ENCODE measurements at places on chromosomes 7 and 10.

- DNase-seq = no peak
Observed at GRCh38 chr10:58178811-58179210, 88.9 kb downstream of the IPMK start.

GRCh38 chr7:121313220-121313792 is 15.5 kb upstream of the WNT16 start:
- no peak for DNase-seq

GRCh38 chr7:17588730-17589129 is 290.3 kb downstream of the AHR start:
- no peak for DNase-seq

- DNase-seq = no peak
Observed at GRCh38 chr10:92655426-92655825, 34.3 kb upstream of the HHEX start.

GRCh38 chr10:31528831-31529230 is 209.8 kb downstream of the ZEB1 start:
- DNase-seq = no peak

DNA sequence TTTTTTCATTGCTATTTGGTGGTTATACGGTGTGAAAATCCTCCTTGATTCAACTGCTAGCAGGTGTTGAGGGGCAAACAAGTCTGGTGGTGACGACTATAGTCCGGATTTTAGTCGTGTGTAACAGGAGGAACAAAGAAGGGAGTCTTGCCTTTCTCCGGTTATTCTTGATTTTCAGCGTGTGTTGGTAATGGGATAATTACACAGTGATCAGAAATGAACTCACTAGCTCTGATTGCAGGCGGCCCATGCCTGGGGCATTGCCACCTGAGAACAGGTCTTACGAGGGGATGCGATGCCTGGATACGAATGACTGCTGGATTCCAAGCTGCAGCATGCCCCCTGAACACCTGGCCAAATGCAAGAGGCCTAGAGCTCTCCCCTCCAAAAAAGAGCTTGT is 72.8 kb downstream of the CAMK1D start:
- DNase-seq = no peak

GRCh38 chr7:7687800-7688199 is 30.6 kb downstream of the RPA3 start:
- DNase-seq = no peak

DNA sequence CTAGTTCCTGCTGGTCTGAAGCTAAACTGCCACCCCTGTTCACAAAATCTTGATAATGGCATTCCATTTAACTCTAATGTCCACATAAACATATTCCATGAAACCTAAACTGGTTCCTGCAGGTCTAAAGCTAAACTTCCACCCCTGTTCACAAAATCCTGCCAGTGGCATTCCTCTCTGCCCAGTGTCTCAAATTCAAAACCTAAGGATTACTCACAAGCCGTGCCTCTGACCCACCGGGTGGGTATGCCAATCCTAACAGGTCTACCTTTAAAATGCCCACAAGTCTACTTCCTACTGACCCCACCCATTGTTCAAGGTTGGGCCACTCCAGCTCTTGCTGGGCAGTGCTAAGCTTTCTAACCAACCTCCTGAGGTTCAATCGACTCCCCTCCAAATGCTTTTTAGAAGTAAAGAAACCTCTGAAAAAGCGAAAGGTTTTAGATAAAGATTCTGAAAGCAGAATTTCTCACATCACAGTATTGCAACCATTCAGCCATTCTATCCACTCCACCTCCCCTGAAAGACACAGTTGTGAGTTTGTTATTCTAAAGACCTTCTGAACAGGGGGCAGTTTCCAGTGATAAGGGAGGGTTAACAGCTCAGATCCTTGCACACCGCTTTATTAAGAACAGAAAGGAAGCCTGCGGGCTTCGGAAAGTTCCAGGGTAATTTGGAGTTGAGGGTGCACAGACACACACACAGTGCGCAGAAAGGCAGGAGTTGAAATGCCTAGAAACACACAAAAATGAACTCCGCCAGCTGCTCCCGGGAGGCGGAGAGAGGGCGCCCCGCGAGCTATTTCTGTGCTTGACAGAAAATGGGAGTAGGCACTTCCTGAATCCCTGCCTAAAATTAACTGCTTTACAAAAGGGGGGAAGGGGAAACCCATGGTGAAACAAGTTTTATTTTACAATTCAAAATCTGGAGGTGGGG is 87.7 kb downstream of the TNS3 start:
- no peak for DNase-seq

DNA sequence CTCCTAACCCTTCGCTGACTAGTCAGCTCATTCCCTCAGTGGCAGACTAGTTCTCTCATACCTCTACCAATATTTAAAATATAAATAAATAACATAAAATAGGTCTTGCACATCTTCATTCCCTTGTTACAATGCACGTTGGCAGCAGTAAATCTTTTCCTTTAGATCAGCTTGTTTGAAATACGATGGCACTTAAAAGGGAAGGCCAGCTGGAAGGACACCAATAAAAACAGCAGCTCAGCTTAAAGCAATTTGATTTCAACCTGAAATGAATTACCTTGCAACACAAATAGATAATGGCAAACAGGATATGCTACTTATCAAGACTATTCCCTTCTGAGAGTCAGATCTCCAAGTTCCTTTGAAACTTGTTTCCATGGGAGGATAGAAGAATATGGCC is 321.8 kb downstream of the GFRA1 start:
- no peak for DNase-seq

DNA sequence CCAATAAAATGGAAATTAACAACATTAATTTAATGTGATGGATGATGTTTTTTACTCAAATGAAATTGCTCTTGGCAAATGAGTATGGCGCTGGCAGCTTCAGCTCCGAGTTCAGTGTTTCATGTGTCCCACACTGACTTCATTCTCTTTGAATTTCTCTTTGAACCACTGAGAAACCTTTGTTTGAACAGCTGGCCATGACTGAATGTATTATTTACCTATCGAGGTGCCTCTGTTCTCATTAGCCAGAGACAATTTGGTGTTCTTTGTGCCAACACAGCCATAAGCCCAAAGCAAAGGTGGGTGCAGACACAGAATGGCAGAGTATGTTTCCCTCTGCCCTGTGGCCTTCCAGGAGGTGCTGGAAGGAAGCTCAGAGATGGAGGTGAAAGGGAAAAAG is 42.1 kb downstream of the TMEM178B start:
- no peak for DNase-seq

DNA sequence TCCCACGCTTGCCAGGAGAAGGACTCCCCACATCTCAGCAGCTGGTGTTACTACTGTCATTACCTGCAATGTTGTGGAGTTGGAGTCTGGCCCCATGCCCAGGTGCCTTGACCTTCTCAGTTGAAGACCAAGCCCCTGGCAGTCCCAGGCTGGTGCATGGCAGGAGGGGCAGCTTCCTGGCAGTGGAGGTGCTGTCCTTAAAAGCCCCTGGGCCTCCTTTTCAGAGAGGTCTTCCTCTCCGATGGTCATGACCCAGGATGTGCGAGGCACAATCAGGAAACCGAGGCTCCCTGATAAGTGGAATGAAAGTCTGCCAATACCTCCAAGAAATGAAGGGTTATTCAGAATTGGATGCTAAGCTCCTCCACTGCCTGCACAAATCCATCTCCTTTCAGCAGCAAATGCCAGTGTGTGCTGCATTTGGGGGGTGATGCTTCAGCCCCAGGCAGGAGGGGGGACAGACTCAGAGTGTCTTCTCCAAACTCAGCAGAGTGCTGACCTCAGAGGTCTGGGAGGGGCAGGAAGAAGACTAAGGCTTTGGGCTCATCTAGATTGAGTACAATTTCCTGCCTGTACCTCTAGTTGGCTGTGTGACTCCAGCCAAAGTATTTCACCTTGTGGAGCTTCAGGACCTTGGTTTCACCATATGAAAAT is 97.0 kb upstream of the DDC start:
- DNase-seq = no peak

- no peak for DNase-seq
Observed at GRCh38 chr7:158316466-158317031, 271.1 kb downstream of the PTPRN2 start.

DNA sequence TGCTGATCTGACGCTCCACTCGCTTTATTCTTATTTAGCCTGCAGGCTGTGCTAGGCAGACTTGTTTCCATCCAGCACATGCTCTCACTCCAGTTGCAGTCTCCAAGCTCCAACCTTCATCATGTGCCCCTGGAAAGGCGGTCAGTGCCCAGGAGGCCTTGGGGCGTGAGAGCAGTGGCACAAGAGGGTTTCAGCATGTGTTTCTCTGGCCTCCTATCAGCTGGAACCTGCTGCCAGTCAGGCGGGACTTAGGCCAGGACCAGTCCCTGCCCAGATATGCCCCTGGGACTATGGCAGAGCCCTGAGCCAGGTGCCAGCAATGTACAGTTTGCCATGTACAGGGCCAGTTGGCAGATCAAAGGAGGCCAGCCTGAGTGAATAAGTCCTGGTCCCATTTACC is 330.2 kb upstream of the FZD1 start:
- no peak for DNase-seq

DNA sequence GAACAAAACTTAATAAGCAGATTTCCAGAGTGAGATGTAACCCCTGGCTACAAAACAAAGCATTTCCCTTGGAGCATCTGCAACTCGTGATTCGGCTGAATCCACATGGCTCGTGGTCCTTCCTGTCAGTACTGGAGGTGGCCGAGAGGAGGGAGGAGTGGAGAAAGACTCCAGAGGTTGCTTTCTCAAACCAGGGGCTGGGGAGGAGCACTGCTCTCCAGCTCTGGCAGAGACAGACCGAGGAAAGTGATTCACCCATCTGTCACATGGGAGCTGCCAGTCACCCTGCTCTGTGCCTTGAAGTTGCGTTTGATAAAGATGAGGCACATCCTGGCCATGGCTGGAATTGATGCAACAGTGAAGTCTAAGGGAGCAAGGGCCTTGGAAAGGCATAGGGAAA is 72.7 kb downstream of the COL13A1 start:
- DNase-seq = no peak

- no peak for DNase-seq
Observed at GRCh38 chr7:33273356-33273755, 144.0 kb downstream of the BBS9 start.

GRCh38 chr7:42186151-42186550 is 50.9 kb downstream of the GLI3 start:
- no peak for DNase-seq

DNA sequence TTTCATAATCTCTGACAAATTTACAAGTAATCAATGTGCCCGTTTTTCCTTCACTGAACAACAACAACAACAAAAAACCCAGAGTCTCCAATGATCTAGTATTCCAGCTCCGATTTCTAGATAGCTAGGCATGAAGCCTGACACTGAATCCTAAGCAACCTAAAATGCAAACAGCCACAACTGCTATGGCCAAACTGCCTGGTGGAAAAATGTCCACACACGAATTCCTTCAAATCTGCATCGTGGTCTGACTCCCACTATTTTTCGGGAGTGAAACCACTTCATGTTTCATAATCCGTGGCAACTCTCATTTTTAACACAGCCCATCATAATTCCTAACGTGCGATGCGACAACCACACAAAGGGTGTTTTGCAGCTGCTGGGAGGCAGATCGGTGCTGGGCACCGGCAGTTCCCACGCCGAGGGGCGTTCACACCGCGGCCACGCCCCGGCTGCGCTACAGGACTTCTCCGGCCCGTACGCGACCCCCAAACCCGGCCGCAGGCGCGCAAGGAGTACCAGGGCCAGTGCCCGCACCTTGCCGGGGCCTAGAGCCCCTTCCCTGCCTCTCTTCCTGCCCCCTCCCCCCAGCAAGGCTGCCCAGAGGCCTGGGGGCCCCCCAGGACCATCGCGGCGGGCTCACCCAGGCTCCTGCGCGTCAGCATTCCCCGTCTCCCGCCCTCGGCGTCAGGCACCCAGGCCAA is 814 bp downstream of the RUFY2 start:
- no peak for DNase-seq

DNA sequence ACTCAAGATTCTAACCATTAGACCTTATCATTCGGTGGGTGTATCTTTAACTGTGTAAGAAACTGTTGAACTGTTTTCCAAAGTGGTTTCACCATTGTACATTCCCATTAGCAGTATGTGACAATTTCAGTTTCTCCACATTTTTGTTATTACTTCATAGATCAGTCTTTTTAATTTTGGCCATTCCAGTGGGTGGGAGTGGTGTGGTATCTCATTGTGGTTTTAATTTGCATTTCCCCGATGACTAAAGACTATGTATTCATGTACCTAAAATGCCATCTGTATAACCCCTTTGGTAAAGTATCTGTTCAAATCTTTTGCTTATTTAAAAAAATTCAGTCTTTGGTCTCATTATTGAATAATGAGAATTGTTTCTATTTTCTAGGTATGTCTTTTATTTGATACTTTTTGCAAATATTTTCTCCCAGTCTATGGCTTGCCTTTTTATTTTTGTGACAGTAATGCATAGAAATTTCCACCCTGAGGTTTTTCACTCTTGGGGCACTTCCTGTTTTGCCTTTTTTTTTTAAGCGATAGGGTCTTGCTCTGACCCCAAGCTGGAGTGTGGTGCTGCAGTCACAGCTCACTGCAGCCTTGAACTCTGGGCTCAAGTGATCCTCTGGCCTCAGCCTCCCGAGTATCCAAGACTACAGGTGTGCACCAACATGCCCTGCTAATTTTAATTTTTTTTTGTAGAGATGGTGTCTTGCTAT is 141.1 kb upstream of the ITGB1 start:
- no peak for DNase-seq

GRCh38 chr10:90269699-90270098 is 568.3 kb downstream of the KIF20B start:
- DNase-seq = no peak

DNA sequence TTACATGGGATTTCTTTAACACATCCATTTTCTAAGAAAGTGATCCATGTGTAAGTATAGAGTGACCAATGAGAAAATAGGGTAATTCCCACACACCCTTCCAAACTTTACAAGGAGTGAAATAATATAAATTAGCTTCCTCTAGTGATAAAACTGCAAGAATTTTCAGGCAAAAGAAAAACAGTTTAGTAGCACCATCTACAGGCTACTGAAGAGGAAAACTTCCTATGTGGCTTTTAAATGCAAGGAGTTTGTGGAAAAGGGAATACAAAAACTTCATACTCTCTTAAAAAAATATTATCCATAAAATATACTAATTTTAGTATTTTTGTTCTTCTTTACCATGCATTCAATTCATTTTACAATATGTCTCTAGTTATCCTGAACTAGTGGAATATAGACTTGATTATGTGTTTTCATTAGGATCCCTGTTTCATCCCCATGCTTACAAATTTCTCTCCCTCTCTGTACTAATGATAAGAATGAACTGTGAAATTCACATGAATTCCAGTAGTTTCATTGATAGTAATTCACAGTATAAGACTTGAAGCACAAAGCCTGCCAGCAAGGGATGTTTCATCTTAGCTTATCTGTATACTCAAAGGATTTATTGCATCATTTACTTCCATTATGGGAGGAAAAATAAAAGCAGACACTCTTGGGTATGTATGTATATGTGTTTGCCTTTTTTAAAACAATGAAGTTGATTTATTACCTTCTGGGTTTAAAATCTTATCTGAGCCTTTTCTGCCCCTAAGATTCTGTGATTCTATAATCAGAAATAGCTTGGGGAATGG is 442.9 kb downstream of the AUTS2 start:
- no peak for DNase-seq

GRCh38 chr7:1359051-1359400 is 100.2 kb downstream of the MICALL2 start:
- no peak for DNase-seq

Data from stimulated activated CD8-positive, alpha-beta memory T cell treated with anti-CD3 and anti-CD28 coated beads, Interleukin-7, amount 100 ng/mL, for 1 hour (primary cell).